ENCODE measurements at places on chromosomes 6 and 20. TPM values are rescaled to one million over a fixed set of nuclear protein-coding genes. Genes with fewer than 3 reads are reported as not detected.

ZBTB2 gene
- total RNA-seq: 5.8 TPM

PMEPA1 gene
- 12.1 TPM for total RNA-seq

FHL5 gene
- 1.8 TPM for total RNA-seq

BEND6 gene
- total RNA-seq: 4.9 TPM

DPPA5 gene
- total RNA-seq: not detected

GZF1 gene
- total RNA-seq: 17.2 TPM

PSORS1C2 gene
- not detected for total RNA-seq

RSPO3 gene
- total RNA-seq: 1.2 TPM

KHDC1 gene
- total RNA-seq: 3.2 TPM

DHX16 gene
- 24.5 TPM for total RNA-seq

C6orf15 gene
- total RNA-seq: 5.0 TPM

ECI2 gene
- 61.1 TPM for total RNA-seq

NMBR gene
- not detected for total RNA-seq

HUS1B gene
- total RNA-seq: 0.92 TPM

RAD21L1 gene
- not detected for total RNA-seq

ARFGEF3 gene
- 3.3 TPM for total RNA-seq

ECT2L gene
- total RNA-seq: 0.31 TPM

SMLR1 gene
- not detected for total RNA-seq

DNAAF9 gene
- total RNA-seq: 20.3 TPM

THBS2 gene
- total RNA-seq: 89.3 TPM

PSORS1C1 gene
- total RNA-seq: 0.41 TPM

SPDEF gene
- total RNA-seq: 6.1 TPM

CPXM1 gene
- total RNA-seq: 32.1 TPM

TNFRSF21 gene
- 17.4 TPM for total RNA-seq

SIRPD gene
- total RNA-seq: not detected

SUMO4 gene
- 5.5 TPM for total RNA-seq

HNF4A gene
- not detected for total RNA-seq

TCP1 gene
- 202 TPM for total RNA-seq

LY6G6F gene
- 0.82 TPM for total RNA-seq

SEL1L2 gene
- not detected for total RNA-seq

TSHZ2 gene
- 11.8 TPM for total RNA-seq

CLPSL1 gene
- not detected for total RNA-seq

CCDC28A gene
- total RNA-seq: 17.7 TPM

MOG gene
- not detected for total RNA-seq

PPIL1 gene
- total RNA-seq: 29.1 TPM

DEFB132 gene
- total RNA-seq: not detected

MCCD1 gene
- total RNA-seq: not detected

RIMS4 gene
- total RNA-seq: 3.7 TPM

GPX5 gene
- not detected for total RNA-seq

TMEM170B gene
- 11.3 TPM for total RNA-seq

PTCHD4 gene
- total RNA-seq: 1.4 TPM

SLA2 gene
- 0.21 TPM for total RNA-seq

RAB44 gene
- total RNA-seq: 0.62 TPM

BMP7 gene
- 16.0 TPM for total RNA-seq

SLC13A3 gene
- 1.7 TPM for total RNA-seq

LZTS3 gene
- total RNA-seq: 5.9 TPM

TMEM74B gene
- 8.2 TPM for total RNA-seq

PNPLA1 gene
- not detected for total RNA-seq

MOCS1 gene
- total RNA-seq: 13.7 TPM

TAPBP gene
- total RNA-seq: 48.3 TPM

MAP1LC3A gene
- total RNA-seq: 23.8 TPM

CD93 gene
- total RNA-seq: 112 TPM

CPNE5 gene
- 8.7 TPM for total RNA-seq

TCP11 gene
- total RNA-seq: not detected

GSTA3 gene
- total RNA-seq: not detected

BPIFB1 gene
- 158 TPM for total RNA-seq

CLIC5 gene
- total RNA-seq: 18.1 TPM

CLVS2 gene
- 0.10 TPM for total RNA-seq
